Immature natural killer cell (primary cell): ENCODE measurements at places on chromosomes 1 and 21. TPM values are rescaled to one million over a fixed set of nuclear protein-coding genes. Genes with fewer than 3 reads are reported as not detected.

- H3K4me1 ChIP-seq: peaks cover 14% of the 10 kb centered on the region
- peaks cover 3% of the 10 kb centered on the region for H3K27me3 ChIP-seq
- H3K27ac ChIP-seq: no peak overlapping the region
- DNase-seq: no peak
- H3K4me3 ChIP-seq: no peak overlapping the region
- H3K36me3 ChIP-seq: no peaks in the 10 kb centered on the region
Measured at GRCh38 chr1:158285756-158286241, 3.9 kb upstream of the CD1C start.

GRCh38 chr1:49694251-49694827 is 329.4 kb downstream of the AGBL4 start:
- DNase-seq: no peak
- H3K36me3 ChIP-seq: no peaks in the 10 kb centered on the region
- no peak overlapping the region for H3K27ac ChIP-seq
- H3K27me3 ChIP-seq: no peaks in the 10 kb centered on the region
- no peaks in the 10 kb centered on the region for H3K4me1 ChIP-seq

DNA sequence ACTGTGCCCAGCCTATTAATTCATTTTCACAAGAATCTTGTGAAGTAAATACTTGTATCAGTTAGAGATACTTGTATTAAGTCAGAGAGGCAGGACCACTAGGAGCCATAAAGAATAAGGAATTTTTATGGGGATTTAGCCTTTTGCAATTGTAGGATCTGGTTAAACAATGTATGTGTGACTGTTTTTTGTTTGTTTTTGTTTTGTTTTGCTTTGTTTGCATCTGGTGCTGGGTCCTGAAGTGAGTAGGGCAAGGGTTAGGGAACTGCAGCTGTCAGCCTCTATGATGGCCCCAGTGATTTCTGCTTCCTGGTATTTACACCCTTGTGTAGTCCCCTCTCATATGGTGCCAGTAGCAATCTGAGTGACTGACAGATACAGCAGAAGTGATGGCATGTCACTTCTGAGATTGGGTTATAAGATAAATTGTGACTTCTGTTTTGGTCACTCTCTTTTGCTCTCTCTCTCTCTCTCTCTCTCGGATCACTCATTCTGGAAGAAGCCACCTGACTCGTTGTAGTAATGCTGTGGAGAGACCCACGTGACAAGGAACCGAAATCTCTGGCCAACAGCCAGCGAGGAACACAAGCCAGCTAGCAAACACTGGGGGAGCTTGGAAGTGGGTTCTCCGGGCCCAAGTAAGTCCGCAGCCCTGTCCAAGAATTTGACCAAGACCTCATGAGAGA is 96.2 kb upstream of the MARK1 start:
- H3K4me3 ChIP-seq: no peak overlapping the region
- DNase-seq: no peak
- no peaks in the 10 kb centered on the region for H3K4me1 ChIP-seq
- peaks cover 4% of the 10 kb centered on the region for H3K27me3 ChIP-seq

DNA sequence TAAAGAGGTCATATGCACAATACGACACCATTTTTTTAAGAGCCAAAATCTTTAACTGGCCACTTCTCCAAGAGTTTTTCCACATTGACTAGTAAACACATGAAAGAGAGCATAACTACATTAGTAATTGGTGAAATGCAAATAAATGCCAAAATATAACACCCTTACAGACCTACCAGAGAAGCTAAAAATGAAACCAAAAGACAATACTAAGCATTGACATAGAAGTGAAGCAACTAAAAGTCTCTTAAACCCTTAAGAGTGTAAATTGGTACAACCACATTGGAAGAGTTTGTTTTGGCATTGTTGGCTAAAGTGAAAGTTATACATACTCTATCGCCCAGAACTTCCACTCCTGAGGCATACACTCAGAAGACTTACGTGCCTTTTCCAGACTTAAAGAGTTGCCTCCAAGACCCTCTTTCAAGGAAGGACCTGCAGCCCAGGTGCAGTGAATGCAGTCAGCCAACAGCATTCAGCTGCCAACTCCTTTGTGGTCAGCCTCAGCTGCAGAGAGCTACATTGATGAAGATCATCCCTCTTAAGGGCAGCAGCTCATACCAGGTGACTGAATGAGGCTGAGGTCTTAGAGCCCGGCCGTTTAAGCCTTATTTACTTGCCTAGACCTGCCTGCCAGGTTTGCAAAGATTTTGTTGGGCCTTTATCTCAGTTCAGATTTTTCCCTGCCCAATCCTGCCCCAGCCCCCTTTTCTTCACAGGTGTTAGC is 839.1 kb upstream of the ADGRL2 start:
- H3K27me3 ChIP-seq: no peaks in the 10 kb centered on the region
- no peaks in the 10 kb centered on the region for H3K36me3 ChIP-seq
- H3K4me3 ChIP-seq: no peak overlapping the region
- H3K4me1 ChIP-seq: no peaks in the 10 kb centered on the region

DNA sequence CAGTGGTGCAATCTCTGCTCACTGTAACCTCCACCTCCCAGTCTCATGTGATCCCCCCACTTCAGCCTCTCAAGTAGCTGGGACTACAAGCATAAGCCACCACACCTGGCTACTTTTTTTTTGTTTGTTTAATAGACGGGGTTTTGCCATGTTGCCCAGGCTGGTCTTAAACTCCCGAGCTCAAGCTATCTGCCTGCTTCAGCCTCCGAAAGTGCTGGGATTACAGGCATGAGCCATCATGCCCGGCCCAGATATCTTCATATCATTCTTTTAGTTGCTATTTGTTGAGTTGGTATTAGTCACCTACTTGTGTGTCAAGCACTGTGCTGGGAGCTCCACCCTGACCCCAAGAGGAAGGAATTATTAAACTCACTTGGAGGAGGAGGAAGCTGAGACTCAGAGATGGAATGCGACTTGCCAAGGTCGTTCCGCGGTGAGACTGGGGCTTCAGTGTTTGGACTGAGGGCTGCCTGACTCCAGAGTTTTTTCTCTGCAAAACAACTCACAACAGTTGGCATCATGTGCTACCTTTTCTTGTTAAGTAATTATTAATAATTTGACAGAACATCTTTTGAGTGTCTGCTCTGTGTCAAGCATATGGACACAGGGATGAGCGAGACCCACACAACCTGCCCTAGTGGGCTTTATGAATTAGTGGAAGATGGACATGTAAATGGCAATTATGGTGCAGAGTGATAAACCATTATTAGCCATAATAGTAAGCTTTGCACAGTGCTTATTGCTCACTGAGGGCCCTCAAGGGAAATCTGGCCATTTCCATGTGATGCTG is 132.0 kb downstream of the FOXD2 start:
- H3K4me3 ChIP-seq: no peak overlapping the region
- no peaks in the 10 kb centered on the region for H3K36me3 ChIP-seq
- H3K4me1 ChIP-seq: no peaks in the 10 kb centered on the region

Gene BMP8A
- not detected for polyA plus RNA-seq

GRCh38 chr1:88684482-88685258 is 597 bp downstream of the PKN2 start:
- H3K27me3 ChIP-seq: peaks cover 13% of the 10 kb centered on the region
- H3K4me3 ChIP-seq: peak overlapping the region; percentile 99
- peak; percentile 42 for DNase-seq
- peak overlapping the region; percentile 98 for H3K27ac ChIP-seq
- no peaks in the 10 kb centered on the region for H3K36me3 ChIP-seq

DNA sequence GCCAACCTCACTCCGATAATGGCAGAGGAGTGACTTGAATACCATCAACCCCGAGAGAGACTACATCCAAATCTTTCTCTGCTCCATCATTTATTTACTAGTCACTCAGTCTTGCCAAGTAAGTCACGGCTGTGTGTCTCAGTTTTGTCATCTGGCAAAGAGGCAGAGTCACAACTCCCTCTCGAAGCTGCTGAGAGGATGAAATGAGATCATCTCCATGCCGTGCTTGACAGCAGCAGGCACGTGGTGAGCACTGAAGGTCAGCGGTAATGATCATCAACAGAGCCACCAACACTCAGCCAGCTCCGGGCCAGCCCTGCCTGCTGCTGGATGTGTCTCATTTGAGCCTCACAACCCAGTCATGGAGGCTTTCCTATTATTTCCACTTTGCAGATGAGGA is 19.9 kb downstream of the ALDH4A1 start:
- no peak overlapping the region for H3K4me3 ChIP-seq
- peaks cover 2% of the 10 kb centered on the region for H3K27me3 ChIP-seq
- H3K36me3 ChIP-seq: no peaks in the 10 kb centered on the region
- H3K27ac ChIP-seq: no peak overlapping the region
- H3K4me1 ChIP-seq: no peaks in the 10 kb centered on the region
- DNase-seq: no peak
